ENCODE measurements at places on chromosomes 1 and 21.

GRCh38 chr1:45205910-45206721 is at the start of gene ZSWIM5:
TSS of gene ZSWIM5 (minus strand) at chr1:45206605. CDS start at chr1:45206350, 255 bp downstream.
- peak; percentile 61 for DNase-seq

GRCh38 chr21:32257962-32258785 is 20.7 kb downstream of the MIS18A start:
- peak; percentile 68 for DNase-seq

- no peak for DNase-seq
Observed at GRCh38 chr1:193703121-193703520, 516.7 kb upstream of the B3GALT2 start.

DNA sequence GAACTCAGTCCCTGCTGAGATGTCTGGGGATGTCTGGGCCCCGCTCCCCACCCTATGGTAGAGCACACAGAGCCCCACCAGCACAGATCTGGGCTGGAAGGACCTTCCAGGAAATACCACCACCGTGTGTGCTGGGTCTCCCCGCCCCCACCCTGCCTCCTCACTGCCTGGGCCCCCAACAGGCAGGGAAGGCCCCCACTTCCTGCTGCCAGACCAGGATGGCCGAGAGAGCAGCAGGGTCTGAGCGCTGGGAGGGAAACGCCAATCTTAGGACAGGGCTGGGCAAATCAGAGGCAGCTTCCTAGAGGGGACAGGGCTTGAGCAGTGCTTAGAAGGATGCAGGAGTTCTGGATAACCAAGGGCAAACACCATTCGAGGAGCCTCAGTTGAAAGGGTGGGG is 11.9 kb downstream of the ADGRB2 start:
- no peak for DNase-seq

- no peak for DNase-seq
Observed at GRCh38 chr1:179089827-179090482, 8.1 kb downstream of the TOR3A start.

DNA sequence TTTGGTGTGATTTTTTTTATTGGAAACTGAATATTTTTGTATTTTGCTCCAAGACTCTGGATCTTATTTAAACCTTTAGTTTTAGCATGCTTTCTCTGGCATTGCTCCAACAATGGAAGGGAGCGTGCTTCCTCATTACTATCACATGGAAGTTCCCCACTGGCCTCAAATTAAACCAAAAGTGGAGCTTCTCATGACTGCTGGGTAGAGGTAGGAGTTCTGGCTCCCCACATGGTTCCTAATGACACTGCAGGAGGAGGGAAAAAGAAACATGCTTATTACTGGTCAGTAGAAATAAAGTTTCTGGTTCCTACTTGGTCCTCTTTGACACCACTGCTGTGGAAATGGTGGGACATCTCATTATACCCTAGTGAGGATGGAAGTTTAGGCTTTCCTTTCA is 310.5 kb downstream of the PTGER3 start:
- no peak for DNase-seq

DNA sequence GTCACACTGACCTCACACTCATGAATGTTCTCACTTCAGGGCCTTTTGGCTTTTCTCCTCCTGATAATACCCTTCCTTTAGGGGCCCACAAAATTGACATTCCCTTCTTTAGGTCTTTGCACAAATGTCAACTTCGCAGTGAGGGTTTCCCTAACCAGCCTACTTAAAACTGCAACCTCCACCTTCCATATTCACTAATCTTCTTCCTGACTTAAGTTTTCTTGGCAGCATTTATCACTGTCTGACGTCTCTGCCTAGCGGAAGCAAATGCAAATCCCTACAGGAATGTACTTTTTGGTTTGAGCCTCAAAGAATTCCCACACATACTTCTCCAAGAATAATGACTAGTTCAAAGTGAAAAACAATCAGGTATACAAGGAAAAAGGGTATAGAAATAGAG is 32.8 kb downstream of the INTS7 start:
- DNase-seq, result no peak

DNA sequence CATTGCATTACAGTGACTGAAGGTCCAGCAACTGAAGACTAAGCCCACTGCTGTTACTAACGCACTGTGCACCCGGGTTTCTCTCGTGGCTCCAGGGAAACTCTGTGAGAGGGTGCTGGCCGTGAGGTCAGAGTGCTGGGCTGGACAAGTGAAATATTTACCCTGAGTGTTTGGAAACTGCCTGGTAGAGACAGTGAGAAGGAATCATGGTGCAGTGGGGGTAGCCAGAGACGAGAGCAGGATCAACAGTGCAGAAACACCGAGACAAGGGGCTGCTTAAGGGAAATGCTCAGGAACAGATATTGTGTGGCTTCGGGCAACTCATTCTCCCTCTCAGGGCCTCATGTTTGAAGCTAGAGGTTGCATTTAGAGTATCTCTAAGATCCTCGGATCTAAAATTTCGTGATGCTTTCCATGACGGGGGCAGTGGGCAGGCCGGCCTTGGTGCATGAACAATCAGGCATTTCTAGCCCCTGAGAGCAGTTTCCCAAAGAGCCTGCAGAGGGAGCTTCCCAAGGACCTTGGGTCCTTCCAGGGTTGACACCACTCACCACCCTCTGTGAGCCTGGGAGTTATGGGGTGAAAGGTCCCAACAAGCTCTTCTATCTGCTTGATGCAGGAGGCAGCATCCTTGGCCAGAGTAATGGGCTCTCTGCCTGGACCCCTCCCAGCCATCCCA is 9.7 kb downstream of the CD2 start:
- peak; percentile 52 for DNase-seq

- DNase-seq, result no peak
Observed at GRCh38 chr1:40760984-40761383, 22.6 kb upstream of the KCNQ4 start.

GRCh38 chr1:41469706-41470105 is 14.8 kb downstream of the EDN2 start:
- no peak for DNase-seq

DNA sequence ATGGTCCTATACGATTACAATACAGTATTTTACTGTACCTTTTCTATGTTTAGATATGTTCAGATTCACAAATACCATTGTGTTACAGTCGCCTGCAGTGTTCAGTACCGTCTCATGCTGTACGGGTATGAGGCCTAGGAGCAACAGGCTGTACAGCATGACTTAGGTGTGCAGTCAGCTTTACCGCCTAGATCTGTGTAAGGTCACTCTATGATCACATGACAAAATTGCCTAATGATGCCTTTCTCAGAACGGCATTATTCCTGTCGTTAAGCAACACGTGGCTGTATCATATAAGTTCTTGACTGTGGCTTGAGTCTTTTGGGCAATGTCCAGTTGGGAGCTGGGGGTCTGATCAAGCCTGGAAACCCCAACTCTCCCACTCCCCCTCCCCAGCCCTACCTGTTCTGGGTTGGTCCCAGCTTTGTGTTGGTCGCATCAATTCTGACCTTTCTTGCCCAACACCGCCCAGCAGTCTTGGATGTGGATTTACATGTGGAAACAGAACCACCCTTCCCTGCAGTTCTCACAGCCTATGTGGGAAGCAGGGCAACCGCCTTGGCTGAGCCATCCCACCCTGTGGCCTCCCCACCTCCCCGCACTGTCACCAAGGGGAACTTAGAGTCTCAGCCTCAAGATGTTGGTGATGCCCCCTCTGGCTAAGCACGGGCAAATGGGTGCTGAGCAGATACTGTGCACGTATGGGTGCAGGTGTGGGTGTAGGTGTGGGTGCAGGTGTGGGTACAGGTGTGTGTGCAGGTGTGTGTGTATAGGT is 80.2 kb upstream of the ACTL8 start:
- no peak for DNase-seq

DNA sequence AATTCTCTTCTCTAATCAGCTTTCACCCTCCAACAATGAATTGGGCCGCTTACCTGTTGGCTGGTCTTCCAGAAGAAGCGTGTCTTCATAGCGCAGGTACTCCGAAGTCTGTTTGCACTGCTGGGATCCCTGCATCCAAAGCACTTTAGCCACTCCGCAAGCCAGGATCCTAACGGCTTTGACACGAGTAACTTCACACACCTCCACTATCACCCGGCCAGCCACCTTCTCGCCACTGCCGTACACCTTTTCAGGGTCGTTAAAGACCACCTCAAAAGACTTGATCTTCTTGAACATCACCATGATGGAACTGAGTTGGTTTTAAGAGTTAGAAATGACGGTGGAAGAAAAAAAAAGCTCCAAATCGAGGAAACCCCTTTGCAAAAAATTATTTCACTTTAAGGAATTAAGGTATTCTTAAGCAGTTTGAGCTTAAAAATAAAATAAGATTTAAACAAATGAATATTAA is 381 bp downstream of the TXNIP start:
- DNase-seq, result no peak

DNA sequence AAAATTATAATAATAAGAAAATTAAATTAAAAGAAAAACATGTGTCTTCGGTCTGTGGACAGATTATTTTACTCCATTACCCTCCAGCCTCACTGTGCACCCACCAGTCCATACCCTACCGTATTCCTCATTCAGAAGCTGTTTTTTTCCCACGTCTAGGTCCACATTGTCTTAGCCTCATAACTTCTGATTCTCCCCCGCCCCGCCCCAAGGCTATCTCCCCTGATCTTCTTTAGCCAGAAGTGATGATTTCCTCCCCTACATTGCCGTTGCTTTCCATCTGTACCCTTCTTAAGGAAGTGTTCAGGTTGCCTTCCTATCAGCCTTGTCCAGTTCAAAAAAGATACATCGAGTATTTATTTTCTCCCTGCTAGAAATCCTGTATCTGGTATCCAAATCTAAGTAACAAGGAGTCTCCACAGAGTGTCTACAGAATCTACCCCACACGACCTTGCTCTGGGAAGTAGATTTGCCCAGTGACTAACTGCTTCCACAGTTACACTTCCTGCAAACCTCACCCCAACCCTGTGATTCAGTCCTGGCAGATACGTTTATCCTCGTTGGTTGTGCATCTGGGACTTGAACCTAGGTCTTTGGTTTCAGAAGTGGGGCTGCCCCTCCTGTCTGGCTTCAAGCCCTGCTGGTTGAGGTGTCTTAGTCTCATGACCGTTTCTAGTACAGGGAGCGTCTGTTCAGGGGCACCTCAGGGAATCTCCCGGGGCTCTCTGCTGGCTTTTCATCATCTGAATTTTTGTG is 470.2 kb downstream of the CAMTA1 start:
- no peak for DNase-seq

- DNase-seq, result no peak
Observed at GRCh38 chr1:111269825-111270406, 20.7 kb upstream of the CHIA start.

GRCh38 chr1:1433804-1434130 is 1.7 kb upstream of the VWA1 start:
- no peak for DNase-seq

DNA sequence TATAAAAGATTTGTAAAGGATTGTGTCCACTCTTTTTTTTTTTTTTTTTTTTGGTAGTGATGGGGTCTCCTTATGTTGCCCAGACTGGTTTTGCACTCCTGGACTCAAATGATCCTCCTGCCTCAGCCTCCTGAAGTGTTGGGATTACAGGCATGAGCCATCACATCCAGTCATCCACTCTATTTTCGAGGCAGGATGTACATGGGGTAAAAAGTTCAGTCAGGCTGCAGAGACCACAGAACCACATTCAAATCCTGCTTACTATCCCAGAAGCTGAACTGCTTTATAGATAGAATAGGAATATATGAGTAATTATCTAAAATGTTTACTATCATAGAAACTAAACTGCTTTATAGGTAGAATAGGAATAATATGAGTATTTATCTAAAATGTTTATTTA is 26.0 kb upstream of the KCNK2 start:
- DNase-seq, result no peak

GRCh38 chr21:42309753-42310213 is 5.4 kb downstream of the TFF3 start:
- DNase-seq, result peak; percentile 80

DNA sequence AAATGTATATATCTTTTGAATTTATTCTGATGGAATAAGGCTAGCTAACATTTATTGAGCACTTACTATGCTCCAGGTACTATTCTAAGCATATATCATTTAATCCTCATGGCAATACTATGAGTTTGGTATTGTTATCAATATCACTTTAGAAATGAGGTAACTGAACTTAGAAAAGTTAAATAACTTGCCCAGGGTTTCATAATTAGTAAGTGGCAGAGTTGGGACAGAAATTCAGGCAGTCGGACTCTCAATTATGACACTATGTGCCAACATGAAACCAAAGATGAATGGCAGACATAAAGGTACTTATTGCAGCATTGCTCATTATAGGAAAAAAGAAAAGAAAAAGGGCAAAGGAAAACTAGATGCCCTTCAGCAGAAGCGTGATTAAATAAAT is 48.2 kb downstream of the RAB3GAP2 start:
- no peak for DNase-seq

- DNase-seq, result no peak
Observed at GRCh38 chr1:193538680-193539079, 352.3 kb upstream of the B3GALT2 start.

DNA sequence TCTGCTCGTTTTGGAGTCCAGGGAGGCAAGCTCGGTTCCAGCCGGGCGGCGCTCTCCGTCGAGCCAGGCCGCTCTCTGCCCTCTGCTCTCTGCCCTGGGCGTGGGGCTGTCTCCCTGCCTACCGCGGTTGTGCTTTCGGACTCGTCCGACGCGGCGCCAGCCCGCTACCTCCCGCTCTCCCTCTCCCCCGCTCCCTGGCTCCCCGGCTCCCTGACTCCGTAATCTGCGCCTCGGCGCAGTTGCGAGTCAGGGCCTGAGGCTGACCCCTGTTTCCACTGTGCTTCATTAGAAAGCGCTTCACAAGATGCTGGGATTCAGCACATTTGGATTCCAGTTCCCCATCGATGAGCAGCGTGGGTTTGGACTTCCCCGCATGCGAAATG is 2.2 kb downstream of the SOX13 start:
- DNase-seq, result no peak

DNA sequence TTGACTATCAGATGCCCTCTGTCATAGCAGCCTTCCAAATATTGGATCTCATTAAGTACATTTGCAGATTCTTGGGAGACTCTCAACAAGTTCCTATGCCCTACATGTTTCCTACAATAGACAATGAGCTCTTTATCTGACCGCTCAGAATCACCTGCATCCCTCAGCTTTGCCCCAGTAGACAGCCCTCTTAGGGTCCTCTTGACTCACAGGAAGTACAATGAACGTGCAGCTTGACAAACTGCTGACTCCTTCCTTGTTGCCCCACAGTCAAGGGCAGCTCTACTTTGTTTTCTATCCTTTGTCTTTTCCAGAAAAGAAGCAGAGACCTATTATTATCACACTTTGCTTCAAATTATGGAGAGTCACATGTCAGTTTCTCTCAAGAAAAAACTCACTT is 27.6 kb downstream of the SLC44A5 start:
- DNase-seq, result no peak

GRCh38 chr21:44694776-44695175 is 2.2 kb upstream of the KRTAP10-12 start:
- peak; percentile 23 for DNase-seq

GRCh38 chr1:87969040-87969439 is 640.4 kb downstream of the LMO4 start:
- no peak for DNase-seq

DNA sequence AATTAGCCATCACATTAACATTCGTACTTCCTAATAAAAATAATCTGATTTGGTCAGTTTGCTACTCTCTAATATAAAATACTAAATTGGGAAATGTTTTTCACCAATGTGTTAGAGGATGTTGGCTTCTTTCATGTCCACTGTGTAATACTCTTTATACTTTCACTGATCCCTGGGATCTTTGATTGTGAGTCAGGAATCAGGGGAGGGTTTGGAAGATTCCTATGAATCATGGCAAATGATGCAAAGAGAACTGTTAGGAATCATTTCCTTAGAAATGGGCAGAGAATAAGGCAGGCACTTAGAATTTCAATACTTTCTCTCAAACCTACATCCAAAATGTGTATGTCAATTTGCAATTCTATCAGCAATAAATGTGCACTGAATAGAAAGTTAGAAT is 31.0 kb downstream of the KRTAP24-1 start:
- no peak for DNase-seq
